IMR-90 (cell line): ENCODE measurements at places on chromosomes 13 and 19. TPM values are rescaled to one million over a fixed set of nuclear protein-coding genes. Genes with fewer than 3 reads are reported as not detected.
A peak's percentile ranks its signal among the peaks of the same experiment; 100 is the strongest.

LATS2 gene
- polyA plus RNA-seq, result 22.4 and 36.9 TPM in 2 replicates

BST2 gene
- polyA plus RNA-seq, result 0.67 and 0.92 TPM in 2 replicates

CTU1 gene
- polyA plus RNA-seq, result 3.3 and 6.4 TPM in 2 replicates

C5AR1 gene
- polyA plus RNA-seq, result 1.0 TPM in 2 replicates

RNF113B gene
- not detected in 2 replicates for polyA plus RNA-seq

ZNF441 gene
- polyA plus RNA-seq, result 2.4 and 2.8 TPM in 2 replicates

IL11 gene
- polyA plus RNA-seq, result 33.6 and 38.9 TPM in 2 replicates

KL gene
- polyA plus RNA-seq, result not detected in 2 replicates

- no peak for DNase-seq
These were observed 169.2 kb downstream of the ZIC5 start for GRCh38 chr13:99802416-99802815.

GRCh38 chr19:18869023-18869618 is 26.8 kb downstream of the CERS1 start:
- DNase-seq, result no peak

DNA sequence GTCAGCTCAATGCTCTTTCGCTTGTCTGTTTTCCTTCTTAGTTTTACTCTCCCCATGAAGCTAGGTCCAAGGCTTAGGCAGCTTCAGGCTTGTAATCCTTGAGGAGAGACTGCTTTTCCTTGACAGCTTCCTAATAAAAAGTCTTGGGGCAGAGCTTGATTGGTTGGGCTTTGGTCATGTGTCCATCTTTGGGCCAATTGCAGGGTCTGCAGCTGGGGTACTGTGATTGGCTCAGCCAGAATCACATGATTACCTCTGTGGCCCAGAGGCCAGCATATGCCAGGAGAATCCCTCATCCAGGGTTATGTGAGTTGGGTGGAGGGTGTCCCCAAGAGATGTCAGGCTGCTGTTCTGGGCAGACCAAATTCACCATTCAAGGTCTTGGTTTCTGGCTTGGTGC is 8.1 kb downstream of the KLK1 start:
- no peak for DNase-seq

DNA sequence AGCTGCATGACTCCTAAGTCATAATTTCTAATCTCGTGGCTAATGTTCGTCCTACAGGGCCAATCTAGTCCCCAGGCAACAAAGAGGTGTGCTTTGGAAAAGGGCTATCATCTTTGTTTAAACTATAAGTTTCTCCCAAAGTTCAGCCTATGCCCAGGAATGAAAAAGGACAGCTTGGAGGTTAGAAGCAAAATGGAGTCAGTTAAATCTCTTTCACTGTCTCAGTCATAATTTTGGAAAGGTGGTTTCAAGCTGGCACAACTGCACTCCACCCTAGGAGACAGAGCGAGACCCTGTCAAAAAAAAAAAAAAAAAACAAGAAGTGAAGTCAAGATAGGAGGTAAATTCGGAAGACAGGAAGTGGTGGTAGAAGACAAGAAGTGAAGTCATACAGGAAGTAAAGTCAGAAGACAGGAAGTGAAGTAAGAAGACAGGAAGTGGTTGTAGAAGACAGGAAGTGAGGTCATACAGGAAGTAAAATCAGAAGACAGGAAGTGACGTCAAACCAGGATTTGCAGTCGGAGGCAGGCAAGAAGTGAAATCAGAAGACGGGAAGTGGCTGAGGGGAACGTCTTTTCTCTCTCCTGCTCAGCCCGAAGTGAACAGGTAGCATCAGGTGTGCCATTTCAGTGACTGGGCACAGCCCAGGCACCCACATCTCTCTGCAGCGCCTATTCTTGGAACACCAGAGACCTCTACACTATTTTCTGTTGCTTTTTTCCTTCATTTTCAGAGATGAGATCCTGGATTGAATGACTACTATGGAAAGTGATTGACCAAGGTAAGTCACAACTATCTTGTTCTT is 32.2 kb downstream of the GP6 start:
- DNase-seq, result no peak

- no peak for DNase-seq
These were observed 1.1 kb downstream of the INSR start for GRCh38 chr19:7292950-7293761.

DNA sequence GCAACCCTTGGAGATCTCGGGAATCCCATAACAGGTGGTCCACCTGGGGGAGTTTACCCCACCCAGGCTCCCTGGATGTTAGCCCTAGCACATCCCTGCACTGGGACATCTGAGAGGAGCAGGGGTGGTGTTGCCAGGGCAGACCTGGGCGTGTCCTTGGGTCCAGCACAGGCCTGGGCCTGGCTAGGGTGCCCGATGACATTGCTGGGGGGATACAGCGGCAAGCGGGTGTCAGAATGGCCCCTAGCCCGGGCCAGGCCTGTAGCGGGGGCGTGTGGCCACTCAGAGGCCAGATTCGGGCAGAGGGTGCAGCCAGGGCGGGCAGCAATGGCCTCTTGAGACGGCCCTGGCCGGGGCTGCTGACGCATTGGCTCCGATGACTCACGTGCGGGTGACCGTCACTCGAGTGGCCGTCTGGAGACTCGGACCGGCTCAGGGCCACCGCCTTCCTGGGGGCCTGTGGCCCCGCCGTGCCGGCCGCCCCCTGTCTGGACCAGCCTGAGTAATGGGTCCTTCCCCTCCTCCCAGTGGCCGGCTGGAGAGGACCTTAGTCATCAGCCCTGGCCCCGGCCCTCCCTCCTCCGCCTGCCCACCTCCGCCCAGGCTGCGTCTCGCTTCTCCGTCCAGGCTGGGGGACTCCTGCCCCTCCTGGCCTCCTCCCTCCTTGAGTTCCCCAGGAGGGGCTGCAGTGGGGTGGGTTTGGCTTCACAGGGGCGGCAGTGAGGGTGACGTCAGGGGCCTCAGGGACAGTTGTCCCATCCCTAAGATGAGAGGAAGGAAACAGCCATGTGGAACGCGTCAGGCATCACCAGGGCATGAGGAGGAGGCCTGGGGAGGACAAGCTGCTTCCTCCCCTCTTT is 23.2 kb upstream of the CRTC1 start:
- DNase-seq, result peak; percentile 69

GRCh38 chr13:99056381-99057014 is 78.6 kb upstream of the DOCK9 start:
- DNase-seq, result no peak

GRCh38 chr13:52703482-52703881 is 36.1 kb downstream of the CNMD start:
- no peak for DNase-seq

DNA sequence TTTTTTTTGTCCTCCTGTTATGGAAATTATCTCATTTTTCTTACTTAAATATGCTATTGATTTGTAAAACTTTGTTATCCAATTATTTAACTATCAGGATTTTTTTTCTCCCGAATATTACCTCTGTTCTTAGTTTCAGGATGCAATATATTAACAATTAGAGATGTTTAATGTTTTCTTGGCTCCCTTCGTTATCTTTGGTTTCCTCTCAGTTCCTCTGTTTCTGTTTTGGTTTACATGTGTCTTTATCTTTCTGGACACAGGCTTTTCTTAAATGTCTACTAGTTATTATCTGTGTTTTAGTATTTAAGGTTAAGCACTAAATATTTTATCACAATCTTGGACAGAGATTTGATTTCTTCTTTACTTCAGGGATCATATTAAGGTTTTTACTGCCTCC is 462.2 kb upstream of the SLC10A2 start:
- DNase-seq, result no peak

DNA sequence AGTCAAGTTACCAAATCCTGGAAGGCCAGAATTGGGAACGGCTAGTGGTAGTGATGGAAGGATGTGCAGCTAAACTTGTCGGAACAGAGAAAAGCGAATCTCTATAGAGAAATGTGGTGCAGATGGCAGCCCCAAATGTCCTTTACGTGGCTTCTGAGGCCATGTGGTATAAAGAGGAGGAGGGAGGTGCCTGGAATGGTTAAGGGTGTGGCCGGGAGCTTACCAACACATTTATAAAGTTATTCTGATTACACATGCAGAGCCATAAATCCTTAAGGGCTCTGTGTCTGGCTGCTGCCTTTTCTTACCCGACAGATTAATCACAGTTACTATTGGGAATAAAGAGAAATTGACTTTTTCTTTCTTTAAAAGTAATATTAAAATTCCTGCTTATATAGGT is 190.1 kb downstream of the OXGR1 start:
- DNase-seq, result no peak

GRCh38 chr13:47502166-47502565 is 498.9 kb downstream of the SUCLA2 start:
- DNase-seq, result no peak

GRCh38 chr19:861756-862580 is 2.5 kb downstream of the CFD start:
- DNase-seq, result no peak

- DNase-seq, result no peak
These were observed 24.8 kb downstream of the SIAH3 start for GRCh38 chr13:45826731-45827130.

GRCh38 chr13:88800505-88800904 is 1129.3 kb downstream of the SLITRK5 start:
- DNase-seq, result no peak

DNA sequence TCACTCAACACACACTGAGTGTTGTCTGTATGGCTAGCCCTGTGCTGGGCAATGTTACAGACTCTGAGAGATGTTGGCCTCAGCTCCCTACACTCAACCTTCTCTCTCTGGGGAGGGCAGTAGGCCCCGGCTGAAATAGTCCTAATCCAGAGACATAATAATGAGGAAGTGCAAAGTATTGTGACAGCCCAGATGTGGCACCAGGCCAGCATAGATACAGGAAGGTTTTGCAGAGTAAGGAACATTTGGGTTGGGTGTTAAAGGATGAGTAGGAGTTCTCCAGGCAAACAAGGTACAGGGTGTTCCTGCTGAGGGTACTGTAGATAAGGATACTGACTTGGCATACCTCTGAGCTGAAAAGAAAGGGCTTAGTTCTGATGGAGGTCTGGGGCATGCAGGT is 2.4 kb downstream of the LIN7B start:
- DNase-seq, result no peak

- DNase-seq, result peak; percentile 18
These were observed 26.2 kb upstream of the ZNF254 start for GRCh38 chr19:24060687-24061356.

GRCh38 chr13:26468265-26468801 is 89.2 kb upstream of the WASF3 start:
- no peak for DNase-seq

DNA sequence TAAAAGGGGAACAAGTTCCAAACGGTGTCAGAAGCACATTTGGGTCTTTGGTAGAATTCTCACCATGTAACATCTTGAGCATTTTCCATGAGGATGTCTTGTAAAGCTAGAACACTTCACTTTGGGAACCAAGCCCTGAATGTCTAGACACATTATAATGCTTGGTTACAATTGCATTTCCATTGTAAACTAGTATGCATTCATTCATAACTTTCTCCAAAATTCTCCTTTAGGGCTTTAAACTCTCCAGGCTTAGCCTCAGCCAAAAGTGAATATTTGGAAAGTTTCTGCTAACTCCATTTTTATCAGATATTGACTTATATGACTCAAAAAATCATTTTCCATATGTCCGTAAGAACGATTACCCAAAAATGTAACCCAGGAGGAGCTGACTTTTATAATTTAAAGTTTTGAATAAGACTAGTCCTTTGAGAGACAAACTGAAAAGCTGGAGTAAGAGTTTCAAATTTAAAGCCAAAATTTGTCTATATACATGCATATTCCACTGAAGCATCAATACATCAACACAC is 1170.4 kb downstream of the EFNB2 start:
- DNase-seq, result no peak

DNA sequence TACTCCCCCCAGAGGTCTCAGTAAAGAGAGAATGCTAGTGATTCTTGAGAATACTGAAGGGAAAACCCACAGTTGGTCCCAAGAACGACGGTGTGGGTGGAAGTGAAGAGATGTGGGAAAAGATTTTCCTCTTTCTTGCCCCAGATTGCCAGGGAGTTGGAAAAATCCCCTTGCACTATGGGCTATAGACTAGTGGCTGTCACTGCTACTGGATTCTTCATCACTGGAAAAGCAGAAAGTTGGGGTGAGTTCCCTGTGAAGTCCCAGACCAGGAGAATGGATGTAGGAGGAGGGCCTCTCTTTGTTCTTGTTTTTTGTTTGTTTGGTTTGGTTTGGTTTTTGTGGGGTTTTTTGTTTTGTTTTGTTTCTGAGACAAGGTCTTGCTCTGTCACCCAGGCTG is 11.4 kb downstream of the LYPD3 start:
- DNase-seq, result no peak

- DNase-seq, result peak; percentile 62
These were observed 35.7 kb downstream of the LACC1 start for GRCh38 chr13:43915451-43915850.

- DNase-seq, result no peak
These were observed 5.9 kb upstream of the HOMER3 start for GRCh38 chr19:18946918-18947317.

GRCh38 chr13:55615081-55615480 is 1525.6 kb upstream of the PRR20A start:
- DNase-seq, result no peak
